Activated T-cell treated with anti-CD3 and anti-CD28 coated beads, Interleukin-2, amount 50 U/mL, for 48 hours (primary cell): ENCODE measurements at places on chromosomes 16 and 17.

DNA sequence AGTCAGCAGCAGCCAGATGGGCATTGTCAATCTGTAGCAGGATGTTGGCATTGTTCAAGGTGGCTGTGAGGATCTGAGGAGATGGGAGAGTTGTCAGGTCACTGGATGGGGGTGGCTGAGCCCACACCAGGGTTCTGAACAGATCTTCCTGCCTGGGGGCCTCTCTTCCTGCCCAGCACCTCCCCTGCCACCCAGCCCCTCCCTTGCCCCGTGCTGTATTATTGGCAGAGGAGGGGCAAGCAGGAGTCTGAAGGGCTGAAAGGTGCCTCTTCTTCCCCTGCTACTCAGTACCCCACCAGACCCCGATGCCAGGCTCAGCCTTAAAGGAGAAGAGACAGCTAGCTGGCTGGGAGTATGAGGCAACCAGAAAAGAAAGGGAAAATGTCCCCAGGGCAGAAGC, 93.0 kb downstream of the GOSR1 start:
- no peak for DNase-seq

GRCh38 chr16:12425134-12425941, 378.3 kb downstream of the CPPED1 start:
- DNase-seq = no peak

DNA sequence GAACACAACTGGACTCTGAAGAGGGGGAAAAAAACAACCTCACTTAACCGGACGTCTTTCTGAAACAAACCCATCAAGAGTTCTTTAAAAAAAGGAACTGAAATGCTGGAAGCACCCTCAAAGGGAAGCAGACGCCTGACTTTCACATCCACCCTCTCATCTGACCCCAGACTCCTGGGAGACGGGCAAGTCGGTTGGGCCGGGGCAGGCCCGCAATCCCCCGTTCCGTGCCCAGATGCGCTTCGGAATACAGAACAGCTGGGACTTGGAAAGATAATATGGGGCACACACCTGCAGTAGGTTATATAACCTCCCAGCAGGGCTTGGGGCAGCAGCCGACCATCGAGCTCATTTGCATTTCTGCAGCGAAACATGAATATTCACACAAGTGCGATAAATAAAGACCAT, 3.7 kb downstream of the ARHGAP27 start:
- DNase-seq = no peak

DNA sequence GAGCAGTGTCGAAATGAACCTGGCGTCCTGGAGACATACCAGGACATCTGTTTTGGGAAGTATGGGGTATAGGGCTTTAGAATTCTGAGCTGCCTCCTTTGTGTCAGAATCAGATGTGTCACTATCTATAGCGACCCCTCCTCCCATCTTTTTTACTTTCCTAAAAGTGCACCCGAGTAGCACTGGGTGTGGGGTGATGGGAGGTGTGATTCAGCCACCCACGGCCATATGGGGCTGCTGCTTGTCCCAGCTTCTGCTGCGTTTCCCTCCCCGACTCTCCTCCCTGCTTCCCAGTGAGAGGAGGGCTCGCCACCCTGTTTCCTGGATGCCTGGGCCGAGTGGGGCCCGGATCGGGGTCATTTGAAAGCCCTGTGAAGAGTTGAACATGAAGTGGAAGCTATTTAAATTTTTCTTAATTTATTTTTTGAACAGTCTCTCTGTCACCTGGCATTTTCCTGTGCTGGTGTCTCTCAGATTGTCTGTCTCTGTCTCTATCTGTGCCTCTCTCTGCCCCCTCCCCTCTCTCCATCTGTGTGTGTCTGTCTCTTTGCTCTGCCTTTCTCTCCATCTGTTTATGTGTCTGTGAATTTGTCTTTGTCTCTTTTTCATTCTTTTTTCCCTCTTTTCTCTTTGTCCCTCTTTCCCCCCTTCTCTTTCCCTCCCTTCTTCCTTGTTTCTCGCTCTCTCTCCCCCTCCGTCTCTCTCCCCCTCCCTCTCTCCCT, 638.8 kb upstream of the EEF2KMT start:
- no peak for DNase-seq

GRCh38 chr17:72671016-72671415, 421.5 kb downstream of the SLC39A11 start:
- DNase-seq = no peak

- no peak for DNase-seq
Observed at GRCh38 chr17:45146592-45146889, 1.7 kb upstream of the HEXIM1 start.

DNA sequence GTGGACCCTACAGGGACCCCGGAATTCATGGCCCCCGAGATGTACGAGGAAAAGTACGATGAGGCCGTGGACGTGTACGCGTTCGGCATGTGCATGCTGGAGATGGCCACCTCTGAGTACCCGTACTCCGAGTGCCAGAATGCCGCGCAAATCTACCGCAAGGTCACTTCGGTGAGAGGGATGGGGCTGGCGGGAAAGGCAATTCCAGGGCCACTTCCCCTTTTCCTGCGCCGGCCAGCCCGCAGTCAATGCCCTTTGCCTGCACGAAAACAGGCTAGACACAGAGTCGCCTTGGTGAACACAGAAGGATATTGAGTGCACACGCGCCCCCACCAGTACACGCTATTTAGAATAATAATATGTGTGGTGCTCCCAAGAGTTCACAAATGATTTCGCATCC, 4.0 kb downstream of the WNK4 start:
- no peak for DNase-seq
